ENCODE measurements at places on chromosomes 6 and 20.
A peak's percentile ranks its signal among the peaks of the same experiment; 100 is the strongest.

DNA sequence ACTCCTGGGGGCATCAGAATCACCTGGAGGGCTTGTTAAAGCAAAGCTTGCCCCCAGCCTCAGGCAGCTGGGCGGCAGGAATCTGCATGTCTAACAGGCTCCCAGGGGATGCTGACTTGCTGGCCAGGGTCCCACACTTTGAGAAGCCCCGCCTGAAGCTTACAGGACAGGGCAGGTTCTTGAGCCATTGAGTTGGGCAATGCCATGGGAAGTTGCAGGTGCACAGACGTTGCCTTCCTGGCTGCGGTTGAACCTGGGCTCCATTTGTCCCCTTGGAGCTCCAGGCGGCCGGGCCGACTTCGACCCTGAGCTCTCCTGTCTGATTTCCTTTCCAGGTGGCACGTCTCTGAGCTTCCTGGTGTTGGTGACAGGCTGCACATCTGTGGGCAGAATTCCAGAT, 46.8 kb downstream of the SYNJ2 start:
- DNase-seq, result no peak

- DNase-seq, result no peak
These were observed 272.0 kb upstream of the SOX4 start for GRCh38 chr6:21321531-21321930.

GRCh38 chr6:149933036-149933435, 8.8 kb upstream of the ULBP2 start:
- DNase-seq, result no peak

GRCh38 chr20:25325073-25325472, 65.6 kb downstream of the ABHD12 start:
- DNase-seq, result no peak

DNA sequence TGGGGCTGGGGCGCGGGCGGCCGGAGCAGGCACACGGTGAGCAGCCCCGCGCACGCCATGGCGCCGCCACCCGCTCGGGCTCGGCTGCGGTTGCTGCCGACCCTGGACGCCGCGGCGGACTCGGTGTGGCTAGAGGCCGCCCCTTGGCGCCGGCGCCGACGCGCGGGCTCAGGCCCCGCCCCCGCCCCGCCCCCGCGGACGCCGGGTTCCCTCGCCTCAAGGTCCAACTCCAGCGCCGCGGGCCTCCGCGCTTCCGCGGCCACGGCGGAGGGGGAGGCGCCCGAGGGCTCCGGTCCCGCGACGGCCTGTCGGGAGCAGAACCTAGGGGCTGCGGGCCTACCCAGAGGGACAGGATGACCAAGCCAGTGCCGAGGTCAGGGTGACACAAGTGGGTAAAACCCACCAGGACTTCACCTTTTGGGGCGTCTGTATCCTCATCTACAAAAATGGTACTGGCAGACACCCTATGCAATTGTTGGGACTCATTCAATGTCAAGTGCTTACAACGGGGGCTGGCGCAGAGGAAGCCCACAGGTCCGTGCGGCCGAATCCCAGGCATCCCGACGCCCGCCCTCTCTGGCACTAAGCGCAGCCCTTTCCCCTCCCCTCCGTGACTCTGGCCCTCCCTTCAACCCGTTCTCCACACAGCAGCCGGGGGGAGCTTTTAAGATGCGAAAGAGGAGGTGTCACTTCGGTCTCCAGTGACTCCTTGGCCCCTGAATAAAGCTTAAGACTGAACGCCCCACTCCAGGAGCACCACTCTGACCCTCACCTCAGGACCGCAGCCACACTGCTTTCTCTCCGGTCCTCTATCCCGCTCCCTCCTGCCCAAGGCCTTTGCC, at the start of gene NECAB3:
Gene NECAB3, minus strand, starts transcription at position 135 of the 842 bp plus-strand sequence. Its CDS starts 76 bp downstream, at position 59.
- no peak for DNase-seq

DNA sequence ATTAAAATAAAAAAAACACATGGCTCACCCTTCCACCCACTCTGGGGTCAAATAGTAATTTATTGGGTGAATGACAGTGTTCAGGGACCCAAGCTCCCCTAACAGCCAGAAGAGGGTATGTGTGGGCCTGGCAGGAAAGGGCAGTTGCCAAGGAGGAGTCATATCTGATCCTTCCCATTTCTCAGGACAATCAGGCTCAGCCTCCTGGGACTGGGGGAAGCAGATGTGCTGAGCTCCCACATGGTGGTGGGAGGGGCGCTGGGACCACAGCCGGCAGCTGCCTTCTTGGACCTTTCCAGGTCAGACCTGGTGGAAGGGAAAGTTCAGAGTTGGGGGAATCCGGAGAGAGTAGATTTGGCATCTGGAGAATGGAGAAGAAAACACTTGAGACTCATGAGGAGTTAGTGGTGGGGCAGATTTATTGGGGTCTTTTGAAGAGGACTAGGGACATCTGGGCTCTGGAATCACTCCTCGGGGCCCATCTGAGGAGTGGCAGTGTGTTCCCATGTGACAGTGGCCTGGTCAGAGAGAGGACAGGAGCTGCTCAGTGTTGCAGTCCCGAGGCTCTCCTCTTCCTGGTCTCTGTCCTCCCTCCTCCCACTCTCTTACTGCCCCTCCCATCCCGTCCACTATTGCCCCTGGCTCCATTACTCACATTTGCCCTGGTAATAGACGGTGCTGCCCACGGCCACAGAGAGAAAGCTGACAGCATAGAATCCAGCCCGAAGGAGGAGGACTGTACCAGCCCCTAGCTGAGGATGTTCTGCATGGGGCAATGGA, 3.0 kb downstream of the LST1 start:
- no peak for DNase-seq

DNA sequence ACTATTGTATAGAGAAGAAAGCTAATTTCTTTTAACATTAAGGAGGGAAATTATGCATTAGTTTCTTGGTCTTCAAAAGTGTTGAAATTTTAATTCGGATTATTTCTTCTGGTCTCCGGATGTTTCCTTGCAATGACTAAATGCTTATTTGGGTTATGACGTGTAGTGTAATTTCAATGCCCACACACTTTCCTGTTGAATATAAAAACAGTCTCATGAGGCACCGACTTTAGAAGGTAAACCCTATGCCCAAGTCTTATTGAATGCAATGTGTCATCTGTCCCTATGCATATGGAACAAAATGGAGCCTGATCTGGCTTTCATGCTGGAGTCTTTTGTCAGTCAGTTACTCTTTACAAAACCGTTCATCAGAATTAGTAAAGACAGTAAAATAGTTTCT, 17.7 kb downstream of the GJA1 start:
- DNase-seq, result no peak

GRCh38 chr20:37932919-37933318, 30.0 kb downstream of the VSTM2L start:
- DNase-seq, result no peak

- peak; percentile 25 for DNase-seq
These were observed 1.8 kb upstream of the PHACTR2 start for GRCh38 chr6:143675946-143676345.

GRCh38 chr6:56193846-56194245, 53.5 kb downstream of the COL21A1 start:
- DNase-seq, result peak; percentile 10

DNA sequence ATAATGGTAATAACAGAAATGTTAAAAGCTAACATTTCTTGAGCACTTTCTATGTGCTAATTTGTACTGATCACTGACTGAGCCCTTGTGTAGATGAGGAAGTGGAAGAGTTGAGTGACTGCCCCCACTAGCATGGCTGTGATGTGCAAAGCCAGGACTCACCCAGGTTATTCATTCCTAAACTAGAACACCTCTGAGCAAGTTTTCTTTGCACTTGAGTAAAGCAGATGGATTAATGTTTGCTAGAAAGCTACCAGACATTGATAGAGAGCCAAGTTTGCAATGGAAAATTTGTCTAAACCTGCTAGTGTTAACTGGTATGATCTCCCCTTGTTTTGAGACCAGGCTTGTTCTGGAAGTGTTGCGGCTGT, 467.4 kb upstream of the PLCB4 start:
- DNase-seq, result no peak

- no peak for DNase-seq
These were observed 346.7 kb downstream of the PAX1 start for GRCh38 chr20:22052025-22052650.

GRCh38 chr6:146017672-146018071, 11.2 kb upstream of the GRM1 start:
- DNase-seq, result no peak

DNA sequence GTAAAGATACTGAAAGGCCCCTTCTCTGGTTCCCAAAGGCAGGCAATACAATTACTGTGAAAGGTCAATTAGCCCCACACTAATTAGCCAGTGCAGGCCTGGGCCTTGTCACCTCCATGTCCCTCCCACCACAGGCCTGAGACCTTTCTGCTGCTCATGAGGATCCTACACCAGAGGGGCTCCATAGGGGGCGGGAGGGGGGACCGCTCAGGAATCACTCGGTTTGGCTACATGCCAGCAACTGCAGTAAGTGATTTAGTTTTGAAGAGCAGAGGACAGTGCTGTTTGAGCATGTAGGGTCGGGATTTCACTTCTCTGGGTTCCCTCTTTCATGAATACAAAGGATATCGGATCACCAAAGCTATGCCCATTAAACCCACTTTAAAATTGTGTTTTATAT, 455.6 kb downstream of the PRKN start:
- DNase-seq, result no peak

DNA sequence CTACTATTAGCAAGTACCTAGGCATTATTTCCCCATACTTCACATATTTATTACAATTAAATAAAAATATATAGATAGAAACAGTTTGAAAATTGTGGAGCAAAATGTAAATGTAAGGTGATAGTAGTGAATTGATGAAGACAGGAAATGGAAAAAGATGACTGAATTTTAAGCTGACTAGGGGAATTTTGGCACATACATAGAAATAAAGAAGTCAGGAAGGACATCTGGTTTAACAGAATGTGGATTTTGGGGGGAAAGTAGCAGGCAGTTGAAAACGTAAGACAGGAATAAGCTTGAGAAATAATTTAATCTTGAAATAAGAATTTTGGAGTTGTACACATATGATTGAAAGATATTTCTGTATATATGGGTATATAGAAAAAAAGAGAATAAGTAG, 701.7 kb upstream of the CITED2 start:
- no peak for DNase-seq

DNA sequence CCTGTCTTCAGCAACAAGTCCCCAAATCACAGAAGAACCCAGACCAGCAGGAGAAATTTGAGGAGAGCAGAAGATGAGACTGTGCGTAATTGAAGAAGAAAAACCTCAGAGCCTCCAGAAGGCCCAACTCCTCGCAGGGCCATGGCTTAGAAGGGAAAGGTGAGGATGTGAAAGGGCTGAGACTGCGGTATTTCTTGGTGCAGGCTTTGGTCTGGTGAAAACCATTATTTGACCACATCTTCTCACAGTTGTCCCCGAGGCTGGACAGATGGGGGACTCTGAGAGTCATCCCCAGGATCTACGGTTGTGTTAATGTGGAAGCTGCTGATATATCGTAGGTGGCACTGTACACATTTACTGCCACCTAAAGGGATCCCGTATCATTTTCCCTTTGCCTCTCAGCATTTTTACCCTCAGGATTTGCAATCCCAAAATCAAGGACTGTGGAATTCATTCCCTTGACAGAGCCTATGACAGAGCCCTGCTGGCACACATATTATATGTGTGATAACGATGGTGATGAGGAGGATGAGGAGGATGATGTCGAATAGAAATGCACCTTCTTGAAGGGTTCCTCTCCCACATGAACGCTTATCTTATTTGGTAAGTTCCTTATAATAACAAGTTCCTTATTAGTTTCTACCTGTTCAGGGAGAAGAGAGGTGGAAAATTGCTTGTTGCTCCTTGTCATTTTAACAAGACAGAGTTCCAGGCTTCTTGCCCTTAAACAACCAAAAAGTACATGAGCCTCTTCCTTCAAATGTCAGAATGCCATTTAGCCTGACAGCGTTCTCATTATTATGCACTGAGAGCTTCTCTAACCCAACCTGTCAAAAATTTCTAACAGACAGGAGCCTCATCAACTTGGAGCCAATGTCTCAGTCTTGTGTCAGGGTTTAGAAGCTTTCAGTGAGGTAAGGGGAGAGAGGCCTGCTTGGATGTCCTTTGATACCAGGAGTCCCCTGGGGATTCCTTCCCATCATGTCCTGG, 135.8 kb downstream of the PXDC1 start:
- DNase-seq, result no peak

GRCh38 chr6:11592294-11592906, 54.9 kb downstream of the TMEM170B start:
- DNase-seq, result no peak

GRCh38 chr20:63011798-63012197, 5.0 kb upstream of the BHLHE23 start:
- DNase-seq, result no peak

- no peak for DNase-seq
These were observed 745.5 kb downstream of the C6orf118 start for GRCh38 chr6:164563924-164564323.
